ENCODE measurements at places on chromosomes 7 and 10.

DNA sequence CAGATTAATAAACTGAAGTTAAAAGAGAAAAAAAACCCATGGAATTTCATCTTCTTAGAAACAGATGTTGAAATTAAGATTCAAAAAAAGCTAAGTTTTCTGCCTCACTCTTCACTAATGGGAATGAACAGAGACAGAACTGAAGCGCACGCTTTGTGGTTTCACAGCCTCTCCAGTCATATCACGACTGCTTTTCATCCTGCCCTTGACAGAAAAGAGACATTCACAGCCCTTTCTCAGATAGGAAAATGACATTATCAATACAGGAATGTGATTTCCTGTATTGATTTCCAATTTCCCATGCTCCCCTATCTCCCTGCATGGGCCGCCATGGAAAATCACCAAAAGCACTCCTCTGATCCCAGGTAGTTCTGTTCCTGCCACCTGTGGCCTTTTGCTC, 108.2 kb downstream of the PFKFB3 start:
- no peak for DNase-seq

DNA sequence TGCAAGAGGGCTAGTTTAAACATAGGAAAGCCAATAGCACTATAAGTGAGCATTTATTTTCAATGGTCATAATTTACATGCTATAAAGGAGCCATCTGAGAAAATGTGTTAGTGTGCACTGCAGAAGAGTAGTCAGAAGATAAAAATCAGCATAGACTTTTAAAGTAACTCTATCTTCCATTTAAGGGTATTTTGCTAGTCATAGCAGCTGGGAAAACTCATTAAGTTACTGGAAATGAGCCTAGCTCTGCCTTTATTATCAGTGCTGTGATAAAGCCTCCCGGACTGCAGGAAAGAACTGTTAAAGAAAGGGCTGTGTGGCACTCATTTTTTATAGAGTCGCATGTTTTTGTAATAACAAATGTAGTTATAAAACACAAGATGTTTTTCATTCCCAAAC, 825.8 kb upstream of the POM121L12 start:
- no peak for DNase-seq

DNA sequence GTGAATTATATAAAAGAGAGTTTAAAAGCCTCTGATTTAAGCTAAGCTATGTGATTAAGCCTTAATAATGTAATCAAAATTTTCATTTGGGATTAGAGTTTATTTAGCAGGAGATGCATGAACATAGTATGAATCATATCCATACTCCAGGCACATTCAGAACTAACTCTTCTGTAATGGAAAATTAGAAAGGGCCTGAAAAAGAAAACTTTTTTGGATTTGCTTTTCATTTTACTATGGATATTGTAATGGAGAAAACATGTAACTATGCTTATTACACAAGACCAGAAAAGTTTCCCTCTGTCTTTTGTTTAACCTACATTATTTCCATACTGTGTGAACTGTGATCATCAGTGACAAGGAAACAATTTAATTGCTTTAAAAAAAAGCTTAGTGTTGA, 22.0 kb downstream of the TES start:
- no peak for DNase-seq

DNA sequence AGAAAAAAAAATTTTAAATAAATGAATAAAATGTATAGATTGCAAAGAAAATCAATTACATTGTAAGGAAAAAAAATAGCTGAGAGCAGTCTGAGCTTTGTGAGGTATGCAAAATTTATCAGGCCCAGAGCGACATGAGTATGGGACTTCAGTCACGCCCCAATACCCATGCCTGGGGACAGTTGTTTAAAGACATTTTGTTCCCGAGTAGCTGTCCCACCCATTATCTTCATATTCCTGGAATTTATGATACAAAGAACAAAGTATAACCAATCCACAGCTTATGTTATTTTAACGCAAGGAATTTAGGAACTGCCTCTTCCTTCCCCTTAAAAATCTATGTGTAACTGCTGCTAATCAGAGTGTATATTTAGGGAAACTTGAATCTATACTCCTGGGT, 1.6 kb upstream of the PON2 start:
- DNase-seq: no peak

GRCh38 chr10:95793401-95794045, 37.6 kb downstream of the ENTPD1 start:
- DNase-seq: no peak

GRCh38 chr7:89987665-89988064, 166.6 kb upstream of the STEAP1 start:
- DNase-seq: no peak
